Ammon's horn (tissue), 1 donor: ENCODE measurements at places on chromosomes 5 and 9.

DNA sequence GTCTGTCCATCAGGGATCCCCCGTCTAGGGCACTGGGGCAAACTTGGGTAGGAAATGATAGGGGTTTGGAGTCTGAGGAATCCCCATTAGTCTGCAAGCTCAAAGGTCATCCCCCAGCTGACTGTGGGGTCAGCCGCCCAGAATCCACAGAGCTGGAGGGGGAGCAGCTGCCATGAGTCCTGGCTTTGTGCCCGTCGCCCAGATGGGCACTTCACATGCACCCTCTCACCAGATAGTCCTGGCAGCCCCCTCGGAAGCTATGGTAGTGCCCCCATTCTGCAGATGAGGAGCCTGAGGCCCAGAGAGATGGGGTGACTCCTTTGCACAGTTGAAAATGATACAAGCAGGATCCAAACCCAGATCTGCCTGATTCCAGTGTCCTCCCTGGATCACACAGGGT, 35.7 kb upstream of the RPL26L1 start:
- no peak for DNase-seq

DNA sequence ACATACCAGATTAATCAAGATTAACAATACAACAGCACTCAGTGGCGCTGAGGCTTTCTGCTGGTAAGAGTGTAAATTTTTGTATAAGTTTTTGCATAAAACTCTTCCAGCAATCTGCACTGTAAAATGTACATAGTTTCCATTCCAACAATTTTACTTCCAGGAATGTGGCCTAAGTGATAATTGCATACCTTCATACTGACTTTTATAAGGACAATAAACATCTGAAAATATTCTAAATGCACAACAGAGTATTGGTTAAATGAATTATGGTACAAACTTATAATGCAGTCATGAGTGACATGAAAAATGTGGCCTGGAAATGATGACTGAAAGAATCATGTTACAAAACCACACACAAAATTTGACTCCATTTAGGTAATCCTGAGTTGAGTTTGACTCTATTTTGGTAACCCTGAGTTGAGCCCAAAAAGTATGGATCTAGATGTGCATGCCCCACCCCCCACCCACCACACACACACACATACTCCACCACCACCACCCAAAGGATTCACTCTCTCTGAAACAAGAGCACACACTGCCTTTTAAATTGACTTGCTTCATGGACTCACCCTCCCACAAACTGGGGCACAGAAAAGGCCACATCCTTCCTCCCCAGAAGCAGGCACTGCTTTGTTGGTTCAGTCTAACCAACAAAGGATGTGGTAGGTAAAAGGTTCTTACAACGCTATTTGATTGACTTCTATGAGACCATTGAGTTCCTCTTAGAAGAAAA, 137.6 kb downstream of the SUSD1 start:
- DNase-seq = no peak

DNA sequence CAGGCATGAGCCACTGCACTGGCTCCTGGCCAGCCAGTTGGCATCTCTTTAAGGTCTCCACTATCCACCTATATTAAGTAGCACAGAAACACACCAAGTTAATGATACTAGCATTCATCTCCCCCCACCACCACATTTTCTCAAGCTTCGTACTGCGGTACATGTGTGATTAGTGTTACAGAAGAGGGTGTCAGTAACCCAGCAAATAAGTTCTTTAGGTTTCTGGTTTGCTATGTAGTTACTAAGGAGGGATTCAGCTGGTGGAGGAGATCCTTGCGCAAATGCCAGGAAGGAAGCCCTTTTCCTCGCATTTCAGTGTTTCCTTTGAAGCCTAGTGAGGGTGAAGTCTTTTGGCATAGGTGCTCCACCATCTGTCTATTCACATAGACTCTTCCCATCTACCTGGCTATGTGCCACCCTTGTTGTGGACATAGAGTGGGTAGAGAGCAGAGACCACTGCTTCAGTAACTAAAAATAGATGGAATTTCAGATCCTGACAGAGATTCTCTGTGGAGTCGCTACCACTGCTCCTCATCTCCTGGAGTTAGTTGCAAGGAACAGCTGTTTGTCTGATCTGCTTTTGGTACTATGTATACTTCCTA, 16.7 kb downstream of the UBE2D2 start:
- no peak for DNase-seq

DNA sequence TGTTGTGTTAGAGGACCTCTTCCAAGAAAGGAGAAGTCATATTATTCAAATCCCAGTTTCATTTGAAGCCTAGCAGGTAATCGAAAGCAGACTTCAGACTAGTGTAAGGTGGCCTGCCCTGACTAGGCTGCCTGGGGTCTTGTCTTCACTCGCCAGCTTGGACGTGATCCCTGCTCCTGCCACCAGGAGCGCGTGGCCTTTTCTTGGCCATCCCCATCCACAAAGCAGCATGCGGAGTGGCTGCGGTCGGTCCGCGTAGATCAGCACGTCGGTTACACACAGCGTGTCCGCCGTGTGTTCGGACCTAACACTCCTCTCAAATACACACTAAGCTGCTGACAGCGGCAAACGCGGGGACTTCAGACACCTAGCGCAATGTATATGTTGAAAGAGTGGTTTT, 37.3 kb downstream of the CFAP77 start:
- DNase-seq = no peak

DNA sequence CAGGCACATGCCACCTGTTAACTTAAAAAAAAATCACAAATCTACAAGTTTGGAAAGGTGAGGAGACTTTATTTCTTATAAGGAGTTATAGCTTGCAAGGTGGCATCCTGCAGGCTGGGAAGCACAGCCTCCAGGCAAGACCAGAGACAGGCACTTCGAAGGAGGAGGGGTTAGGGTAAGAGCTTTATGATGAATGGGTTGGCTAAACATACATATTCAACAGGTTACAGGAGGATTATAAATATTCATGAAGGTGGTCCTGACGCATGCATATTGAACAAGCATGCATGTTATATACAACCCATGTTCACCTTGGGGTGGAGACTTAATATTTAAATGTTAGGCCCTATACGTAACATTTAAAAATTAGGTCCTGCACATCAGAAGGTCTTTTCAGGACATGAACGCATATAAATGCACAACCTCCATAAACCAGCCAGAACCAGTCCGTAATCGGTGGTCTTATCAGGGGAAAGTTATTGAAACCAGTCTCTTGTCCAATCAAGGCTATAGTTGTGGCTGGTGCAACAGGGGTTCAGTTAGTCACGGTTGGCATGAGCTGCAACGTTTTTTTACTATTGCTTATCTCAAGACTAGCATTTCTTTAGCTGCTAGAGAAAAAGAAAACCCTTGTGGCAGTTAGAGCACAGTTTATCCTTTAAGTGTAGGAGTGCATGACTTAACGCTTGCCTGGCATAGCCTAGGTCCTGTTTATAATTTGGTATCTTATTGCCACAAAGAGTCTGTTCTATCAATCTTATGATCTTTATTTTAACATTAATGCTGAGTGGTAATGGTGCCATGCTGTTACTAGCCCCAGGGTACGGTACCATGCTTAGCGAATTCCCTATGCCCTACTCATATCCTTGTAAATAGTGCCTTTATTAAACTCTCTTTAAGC, 72.7 kb downstream of the C9orf57 start:
- no peak for DNase-seq

DNA sequence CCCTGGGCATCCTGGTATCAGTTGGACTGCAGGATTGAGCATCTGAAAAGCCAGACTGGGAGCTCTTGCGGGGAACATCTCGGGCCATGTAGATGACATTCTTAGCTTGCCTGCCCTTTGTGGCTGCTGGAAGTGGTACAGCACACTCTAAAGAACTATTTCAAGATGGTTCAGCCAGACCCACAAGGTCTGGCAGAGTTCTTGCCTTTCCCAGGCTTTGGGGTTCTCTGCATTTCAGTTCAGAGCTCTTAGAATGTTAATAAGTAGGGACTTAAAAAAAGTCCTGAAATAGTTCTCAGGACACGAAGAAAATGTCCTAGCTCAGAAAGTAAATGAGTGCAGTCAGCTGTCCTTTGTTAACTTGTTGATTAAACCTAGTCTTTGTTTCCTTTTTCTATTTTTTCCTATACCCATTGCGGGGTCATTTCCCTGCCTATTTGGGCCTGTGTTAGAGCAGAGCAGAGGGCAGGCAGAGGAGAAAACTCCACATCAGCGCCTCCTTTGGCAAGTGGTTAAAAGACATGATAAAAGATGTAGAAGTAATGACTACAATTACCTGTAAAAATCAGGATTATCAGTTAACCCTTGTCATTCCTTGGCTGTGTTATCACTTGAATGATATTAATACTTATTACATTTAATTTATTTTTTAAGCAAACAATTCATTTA, 291.5 kb downstream of the ZSWIM6 start:
- peak; percentile 43 for DNase-seq

DNA sequence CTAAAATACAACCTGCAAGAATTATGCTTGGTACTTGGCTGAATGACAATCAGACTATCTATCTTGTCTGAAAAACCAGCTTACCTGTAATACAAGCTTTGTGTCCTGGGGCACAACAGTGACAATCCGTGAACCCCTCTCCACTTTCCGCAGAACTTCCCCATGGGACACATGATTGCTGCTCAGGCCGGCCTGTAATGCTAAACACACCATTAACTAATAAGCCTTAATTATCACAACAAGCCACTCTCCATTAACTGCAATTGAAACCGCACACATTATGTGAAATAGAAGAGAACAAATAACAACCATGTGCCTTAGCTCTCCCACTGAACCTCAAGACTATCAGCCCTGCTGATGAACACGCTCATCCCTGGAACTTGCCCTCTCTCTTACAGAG, 33.7 kb downstream of the ELP1 start:
- DNase-seq = no peak

DNA sequence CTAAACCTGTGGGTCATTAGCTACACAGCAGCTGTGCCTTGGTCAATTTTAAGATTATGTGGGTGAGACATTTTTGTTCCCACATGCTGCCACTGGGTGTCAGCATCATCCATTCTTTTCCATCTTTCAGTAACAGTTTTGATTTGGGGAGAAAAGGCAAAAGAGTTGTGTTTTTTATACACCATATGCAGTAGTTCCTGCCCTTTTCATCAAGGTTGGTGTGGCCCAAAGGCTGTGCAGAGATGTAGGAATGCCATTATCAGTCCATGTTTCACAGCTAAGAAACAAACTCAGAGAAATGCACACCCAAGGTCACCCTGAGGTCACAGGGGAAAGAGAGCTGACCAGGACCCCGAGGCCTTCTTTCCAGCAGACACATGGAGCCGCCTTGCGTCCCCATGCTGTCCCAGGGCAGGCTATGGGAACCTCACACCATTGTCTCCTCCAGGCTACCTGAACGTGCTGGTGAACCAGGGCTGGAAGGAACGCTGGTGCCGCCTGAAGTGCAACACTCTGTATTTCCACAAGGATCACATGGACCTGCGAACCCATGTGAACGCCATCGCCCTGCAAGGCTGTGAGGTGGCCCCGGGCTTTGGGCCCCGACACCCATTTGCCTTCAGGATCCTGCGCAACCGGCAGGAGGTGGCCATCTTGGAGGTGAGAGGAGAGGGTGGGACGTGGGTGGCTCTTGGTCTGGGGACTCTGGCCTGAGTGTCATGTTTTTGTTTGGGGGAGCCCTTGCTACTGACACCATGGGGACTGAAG, 27.8 kb upstream of the GRPEL2 start:
- DNase-seq = peak; percentile 71

GRCh38 chr5:15183520-15183919, 311.9 kb upstream of the ANKH start:
- DNase-seq = no peak

- DNase-seq = no peak
Measured at GRCh38 chr5:100542086-100542485, 6.9 kb downstream of the FAM174A start.

DNA sequence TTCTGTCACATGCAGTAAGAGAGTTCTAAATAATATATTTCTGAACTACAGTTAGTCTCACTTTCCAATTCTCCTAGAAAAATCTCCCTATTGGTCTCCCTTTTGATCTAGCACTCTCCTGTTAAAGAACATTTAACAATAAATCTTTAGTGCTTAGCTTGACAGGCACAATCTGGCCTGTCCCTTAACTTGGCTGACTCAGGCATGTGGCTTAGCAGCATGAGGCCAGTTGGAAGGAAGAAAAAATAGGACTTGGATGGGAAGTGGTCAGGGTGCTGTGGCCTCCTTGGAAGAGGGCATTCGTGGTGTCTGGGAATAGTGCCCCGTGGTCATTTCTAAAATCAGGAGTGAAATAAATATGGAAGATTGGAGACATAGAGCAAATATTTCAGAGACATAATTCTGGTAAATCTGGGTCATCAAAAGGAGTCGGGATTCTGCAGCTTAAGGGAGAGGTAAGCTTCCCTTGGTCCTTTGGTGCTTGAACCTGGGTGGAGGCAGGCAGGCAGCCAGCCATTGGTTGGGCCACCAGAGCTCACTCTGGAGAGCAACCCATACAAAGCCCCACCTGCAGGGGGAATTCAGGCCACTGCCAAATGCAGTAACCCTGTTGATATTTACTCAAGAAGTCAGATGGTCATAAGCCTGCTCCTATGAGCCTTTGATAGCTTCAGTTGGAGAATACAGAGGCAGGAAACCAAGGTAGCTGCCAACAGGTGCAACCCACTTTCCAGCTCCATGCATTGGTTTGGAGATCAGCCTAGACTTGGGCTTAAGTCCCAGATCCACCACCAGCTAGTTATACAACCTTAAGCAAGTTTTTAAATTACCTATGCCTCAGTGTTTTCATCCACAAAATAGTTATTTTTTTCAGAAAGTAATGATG, 28.8 kb upstream of the TLE4 start:
- no peak for DNase-seq

DNA sequence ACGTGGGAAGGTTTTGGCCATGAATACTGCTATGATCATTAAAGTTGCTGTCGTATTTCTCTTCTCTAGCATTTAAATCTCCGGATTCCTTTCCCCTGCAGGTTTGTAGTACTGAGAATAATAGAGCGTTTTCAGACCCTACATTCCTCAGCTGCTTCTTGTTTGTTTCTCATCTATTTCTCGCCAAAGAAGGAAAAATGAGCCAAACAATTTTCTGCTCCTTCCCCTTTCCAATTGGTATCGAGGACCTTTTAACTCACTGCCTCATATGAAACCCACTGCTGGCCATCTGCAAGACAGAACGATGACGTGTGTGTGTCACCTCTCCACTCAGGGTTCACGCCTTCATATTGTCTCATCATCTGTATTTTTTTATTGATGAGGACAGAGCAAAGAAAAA, 689.4 kb upstream of the WWC1 start:
- no peak for DNase-seq
